ENCODE measurements at places on chromosomes 13 and 19.

DNA sequence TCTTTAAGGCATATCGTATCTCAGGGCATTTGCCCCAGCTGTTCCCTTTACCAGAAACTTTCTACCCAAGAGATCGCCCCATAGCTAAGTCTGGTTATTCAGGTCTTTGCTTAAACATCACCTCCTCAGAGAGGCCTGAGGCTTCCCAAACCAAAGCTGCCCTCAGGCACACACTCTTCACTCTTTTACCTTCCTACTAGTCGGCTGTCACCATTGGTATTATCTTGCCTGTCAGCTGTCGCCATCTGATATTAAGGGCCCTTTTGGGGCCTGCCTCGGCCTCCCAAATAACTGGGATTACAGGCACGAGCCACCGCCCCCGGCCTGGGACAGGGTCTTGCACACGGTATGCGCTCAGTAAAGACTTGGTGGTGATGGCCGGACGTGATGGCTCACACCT is 1.0 kb downstream of the GADD45GIP1 start:
- peak; percentile 24 for ATAC-seq

- peak; percentile 73 for ATAC-seq
These were observed 49.0 kb upstream of the FRY start for GRCh38 chr13:31982540-31982939.

DNA sequence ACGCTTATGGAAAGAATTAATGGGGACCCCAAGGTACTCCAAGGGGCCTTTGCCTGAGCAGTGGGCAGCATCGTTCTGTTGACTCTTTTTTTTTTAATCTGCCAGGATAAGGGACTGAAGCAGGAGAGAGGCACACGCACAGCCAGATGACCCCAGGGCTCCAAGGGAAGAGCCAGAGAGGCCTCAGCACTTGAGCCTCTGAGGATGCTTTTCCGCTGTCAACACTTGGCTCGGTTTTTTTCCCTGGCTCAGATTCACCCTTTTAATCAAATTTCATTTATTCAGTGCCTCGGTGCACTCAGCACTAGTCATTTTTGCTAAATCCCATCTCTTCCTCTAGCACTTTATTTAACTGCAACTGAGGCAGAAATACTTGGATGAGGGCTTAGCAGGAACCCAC is 226.3 kb downstream of the FGF9 start:
- no peak for ATAC-seq

- ATAC-seq, result no peak
These were observed 22.3 kb upstream of the LILRA2 start for GRCh38 chr19:54551293-54551692.

GRCh38 chr19:5130371-5131030 is 161.6 kb downstream of the KDM4B start:
- no peak for ATAC-seq

DNA sequence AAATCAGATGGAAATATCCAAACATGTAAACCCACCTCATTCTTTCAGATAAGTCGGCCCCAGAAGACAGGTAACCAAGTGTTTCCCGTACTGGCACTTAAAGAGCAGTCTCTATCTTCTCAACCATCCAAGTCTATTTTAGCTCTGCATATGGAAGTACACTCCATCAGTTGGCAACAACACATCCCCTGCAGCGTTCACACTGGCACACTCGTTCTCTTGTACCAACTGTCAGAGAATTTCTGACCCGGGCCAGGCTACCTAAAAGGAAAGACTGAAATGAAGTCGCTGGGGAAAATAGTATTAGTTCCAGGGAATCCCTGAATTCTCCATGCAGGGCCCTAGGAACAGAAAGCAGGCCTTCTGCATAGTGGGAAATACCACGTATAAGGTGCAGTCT is 109.3 kb downstream of the RXFP2 start:
- no peak for ATAC-seq

DNA sequence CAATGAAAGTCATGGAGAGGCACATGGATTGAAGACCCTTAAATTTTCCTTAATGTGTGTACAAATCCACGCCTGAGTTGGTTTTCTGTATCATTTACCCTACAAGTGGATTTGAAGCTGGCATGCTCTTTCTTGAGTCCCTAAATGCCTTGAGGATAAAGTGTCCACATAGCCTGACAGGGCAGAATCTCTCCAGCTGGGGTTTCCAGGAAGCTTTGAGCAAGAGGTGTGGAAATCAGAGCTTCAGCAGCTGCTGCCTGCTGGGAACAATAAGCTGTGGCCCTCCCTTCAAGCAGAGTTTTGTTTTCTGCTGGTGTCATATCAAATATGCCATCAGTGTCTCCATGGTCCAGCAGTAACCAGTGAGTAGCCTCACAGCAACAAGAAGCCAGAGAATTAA is 120.3 kb upstream of the SERTM1 start:
- no peak for ATAC-seq

GRCh38 chr13:112205990-112206389 is 139.0 kb downstream of the SOX1 start:
- no peak for ATAC-seq

DNA sequence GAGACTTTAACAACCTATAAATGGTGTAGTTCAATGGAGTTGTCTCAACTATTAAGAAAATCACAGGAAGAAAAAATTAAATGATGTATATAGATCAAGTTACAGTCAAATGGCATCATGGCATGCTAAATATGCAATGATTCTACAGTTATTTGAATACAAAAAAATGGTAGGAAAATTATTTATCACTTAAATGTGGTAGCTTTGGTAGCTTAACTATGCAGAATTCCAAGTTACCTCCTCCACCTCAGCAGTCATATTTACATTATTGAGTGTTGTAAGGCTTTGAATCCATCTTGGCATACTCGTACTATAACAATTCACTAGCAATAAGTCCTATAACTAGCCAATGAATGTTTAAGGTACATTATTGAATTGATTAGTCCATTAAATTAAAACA is 36.8 kb downstream of the CAB39L start:
- no peak for ATAC-seq

- no peak for ATAC-seq
These were observed 998 bp downstream of the NFKBIB start for GRCh38 chr19:38900743-38901190.

- no peak for ATAC-seq
These were observed 5.3 kb downstream of the RGS9BP start for GRCh38 chr19:32680986-32681385.

GRCh38 chr13:63643543-63643942 is 2227.9 kb upstream of the PCDH20 start:
- no peak for ATAC-seq

- no peak for ATAC-seq
These were observed 204.3 kb downstream of the SUCLA2 start for GRCh38 chr13:47796816-47797215.

DNA sequence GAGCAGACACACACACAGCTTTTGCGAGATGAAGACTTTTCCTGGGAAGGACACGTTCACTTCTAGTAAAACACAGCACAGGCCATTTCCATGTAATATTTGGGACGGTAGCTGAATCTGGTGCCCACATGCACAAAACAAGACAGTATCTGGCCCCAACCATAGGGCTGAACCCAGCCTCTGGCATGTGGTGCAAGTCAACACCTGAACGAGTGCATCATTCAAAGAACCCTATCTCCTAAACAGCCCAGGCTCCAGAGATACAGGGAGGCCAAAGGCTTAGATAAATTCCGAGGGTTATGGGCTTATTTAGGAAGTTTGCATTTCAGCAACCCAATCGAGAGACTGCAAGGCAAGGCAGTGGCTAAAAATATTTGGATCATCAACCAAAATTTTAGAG is 2.7 kb upstream of the TFDP1 start:
- no peak for ATAC-seq

DNA sequence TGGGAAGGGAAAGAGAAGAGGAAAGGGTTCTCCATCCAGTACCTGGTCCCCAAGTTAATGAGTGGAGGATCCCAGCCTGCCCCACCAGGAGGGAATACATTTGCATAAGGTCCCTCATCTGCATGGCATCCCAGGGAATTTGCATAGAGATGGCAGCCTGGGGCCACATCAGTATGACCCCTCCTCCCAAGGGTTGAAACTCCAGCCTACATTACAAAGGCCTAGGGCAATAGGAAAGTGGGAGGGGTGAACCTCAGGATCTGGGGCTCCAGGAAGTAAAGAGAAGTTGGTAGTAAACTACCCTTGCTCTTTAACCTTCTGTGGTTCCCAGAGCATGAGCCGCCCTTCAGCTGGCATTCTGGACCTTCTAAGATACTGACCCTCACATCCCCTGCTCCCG is 6.8 kb upstream of the NECTIN2 start:
- no peak for ATAC-seq

- peak; percentile 9 for ATAC-seq
These were observed 23.1 kb downstream of the LYL1 start for GRCh38 chr19:13079542-13079986.

DNA sequence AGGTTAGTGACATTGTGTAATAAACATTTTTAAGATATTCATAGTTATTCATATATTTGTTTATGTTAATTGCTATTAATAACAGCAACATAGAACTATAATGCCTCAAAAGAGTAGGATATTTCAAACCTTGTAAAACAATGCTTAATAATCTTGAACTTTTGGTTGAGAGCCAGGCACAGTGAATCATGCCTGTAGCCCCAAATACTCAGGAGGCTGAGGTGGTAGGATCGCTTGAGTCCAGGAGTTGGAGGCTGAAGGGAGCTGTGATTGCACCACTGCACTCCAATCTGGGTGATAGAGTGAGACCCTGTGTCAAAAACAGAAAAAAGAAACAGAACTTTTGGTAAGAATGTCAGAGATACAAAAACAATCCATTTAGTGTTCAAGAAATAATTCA is 213.9 kb upstream of the SLITRK1 start:
- ATAC-seq, result no peak

GRCh38 chr13:38365661-38366060 is 16.0 kb downstream of the UFM1 start:
- no peak for ATAC-seq

DNA sequence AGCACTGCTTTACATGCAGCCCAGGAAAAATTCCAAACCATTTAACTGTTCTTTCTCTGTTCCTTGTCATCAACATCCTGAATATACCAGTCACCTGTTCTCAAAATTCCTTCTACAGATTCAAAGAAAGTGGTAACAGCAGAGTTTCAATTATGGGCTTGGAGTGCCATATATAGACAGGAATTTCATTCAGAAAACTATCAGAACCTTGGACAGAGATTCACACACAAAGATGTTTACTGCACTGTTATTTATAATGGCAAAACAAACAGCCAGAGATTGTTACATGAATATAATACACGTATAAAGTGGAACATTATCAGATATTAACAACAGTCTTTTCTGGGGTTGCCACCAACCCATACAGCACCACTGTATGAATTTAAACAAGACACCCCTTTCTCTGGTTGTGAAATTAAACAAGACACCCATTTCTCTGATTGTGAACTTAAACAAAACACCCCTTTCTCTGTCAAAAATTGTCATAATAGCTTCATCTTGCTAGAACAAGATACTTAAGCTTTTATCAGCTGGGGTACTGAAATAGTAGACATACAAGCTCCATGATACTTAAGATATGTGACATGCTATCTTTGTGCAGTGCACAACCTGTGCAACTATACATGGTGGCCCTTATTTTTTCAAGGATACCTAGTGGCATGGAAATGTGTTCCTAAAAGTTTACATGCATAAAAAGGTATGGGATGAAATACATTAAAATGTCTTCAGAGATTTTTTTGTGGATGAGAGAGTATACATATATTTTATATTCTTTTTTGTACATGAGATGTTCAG is 12.6 kb downstream of the CACNA1A start:
- ATAC-seq, result no peak

DNA sequence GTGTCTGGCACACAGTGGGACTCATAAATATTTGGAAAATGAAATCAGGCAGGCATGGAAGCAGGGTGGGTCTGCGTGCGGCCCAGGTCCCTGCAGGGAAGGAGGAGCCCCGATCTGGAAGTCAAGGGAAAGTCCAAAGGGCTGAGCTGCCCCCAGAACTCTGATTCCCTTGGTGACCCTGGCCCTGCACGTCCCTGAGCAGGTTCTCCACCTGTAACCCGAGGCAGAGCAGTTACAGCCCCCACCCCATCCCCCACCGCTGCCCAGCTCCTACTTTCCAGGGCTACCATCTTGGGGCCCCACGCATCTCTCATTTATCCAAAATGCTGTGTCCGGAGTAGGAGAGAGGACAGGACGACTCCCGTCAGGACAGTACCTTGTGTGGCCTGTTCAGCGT is 2.1 kb downstream of the PLEKHF1 start:
- no peak for ATAC-seq

GRCh38 chr19:33401683-33402420 is 28.3 kb downstream of the CEBPG start:
- no peak for ATAC-seq

GRCh38 chr13:44664308-44664707 is 88.2 kb upstream of the TSC22D1 start:
- ATAC-seq, result no peak

Data from esophagus mucosa (tissue), 1 donor.